Hypothalamus (tissue), 51 donors: ENCODE measurements at places on chromosomes 3 and 15.

DNA sequence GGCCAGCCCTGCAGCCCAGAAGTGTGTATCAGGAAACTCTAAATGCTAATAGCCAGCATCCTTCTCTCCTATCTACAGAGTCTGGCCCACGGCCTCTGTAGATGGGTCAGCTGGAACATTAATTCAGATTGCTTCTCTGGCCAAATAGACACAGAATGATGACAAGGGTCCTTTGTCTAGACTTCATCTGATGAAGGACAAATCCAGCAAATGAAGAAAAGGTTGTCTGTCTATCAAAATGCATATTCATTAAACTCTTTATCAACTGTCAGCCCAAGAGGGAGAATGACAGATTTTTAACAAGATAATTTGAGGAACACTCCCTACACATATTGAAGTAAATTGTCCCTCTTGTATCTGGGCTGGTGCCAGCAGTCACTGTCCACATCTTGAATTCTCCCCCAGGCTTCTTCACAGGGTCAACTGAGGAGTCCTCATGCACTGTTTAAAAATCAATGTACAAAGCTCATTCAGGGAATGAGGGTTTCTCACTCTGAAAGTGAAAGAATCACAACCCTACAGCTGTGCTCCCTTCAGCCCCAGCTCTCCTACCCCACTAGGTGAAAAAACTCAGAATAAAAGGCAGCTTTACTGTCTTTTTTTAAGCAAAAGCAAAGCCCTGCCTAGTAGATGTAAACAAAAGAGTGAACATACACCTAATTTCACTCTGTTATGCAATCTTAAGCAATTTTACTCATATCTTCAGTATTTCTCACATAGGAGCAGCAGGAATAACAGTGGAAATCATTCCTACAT, 507.7 kb downstream of the IGSF11 start:
- no peak for DNase-seq

DNA sequence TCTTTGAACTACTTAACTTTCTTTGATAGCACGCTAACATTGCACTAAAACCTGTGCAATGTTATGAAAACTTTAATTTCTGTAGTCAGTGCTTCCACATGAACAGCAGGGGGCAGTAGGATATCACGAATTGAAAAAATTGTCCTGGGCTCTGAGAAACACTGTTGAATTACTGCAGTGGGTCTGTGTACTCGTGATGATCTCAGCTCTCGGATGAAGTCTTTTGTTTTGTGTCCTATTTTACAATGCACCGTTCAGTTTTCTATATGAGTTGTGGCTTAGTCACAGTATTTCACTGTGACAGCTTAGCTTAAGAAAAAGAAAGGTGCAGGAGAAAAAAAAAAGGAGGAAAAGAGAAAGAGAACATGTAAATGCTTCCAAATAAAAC, 141.3 kb upstream of the CCDC54 start:
- peak; percentile 57 for DNase-seq

DNA sequence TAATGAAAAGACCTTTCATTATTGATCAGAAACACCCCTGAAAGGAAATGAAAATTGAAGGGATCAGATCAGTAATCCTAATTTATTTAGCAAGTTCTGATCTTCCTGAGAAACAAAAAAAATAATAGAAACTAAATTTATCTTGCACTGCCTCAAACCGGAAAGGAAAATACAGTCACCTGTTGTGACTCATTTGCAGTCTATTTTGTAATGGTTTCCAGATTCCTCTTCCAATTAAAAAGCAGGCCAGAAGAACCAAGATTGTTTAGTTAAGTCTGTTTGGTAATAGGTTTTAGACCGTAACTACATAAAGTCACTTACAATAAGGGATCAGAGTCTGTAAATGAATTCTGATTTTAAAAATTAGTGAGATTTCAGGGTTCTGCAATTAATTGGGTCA, 49.7 kb upstream of the ATOSA start:
- DNase-seq: no peak

GRCh38 chr15:89356634-89357298, 22.1 kb upstream of the POLG start:
- DNase-seq: no peak

DNA sequence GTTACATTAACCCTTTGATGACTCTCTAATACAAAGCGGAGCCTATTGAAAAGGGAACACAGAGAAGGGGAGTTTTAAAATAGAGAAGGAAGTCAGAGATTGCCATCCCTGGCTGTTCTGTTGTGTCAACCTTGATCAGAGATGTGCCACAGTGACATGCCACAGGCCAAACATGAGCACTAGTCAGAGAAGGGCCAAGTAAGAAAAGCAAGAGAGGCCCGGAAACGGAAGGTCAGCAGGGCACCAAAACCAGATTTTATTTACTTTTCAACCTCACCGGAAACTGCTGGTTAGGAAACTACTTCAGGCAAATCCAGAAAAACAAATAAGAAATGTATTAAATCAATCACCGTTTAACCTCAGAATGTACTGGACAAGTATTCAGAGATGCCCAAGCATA, 171.8 kb downstream of the ALCAM start:
- DNase-seq: no peak

DNA sequence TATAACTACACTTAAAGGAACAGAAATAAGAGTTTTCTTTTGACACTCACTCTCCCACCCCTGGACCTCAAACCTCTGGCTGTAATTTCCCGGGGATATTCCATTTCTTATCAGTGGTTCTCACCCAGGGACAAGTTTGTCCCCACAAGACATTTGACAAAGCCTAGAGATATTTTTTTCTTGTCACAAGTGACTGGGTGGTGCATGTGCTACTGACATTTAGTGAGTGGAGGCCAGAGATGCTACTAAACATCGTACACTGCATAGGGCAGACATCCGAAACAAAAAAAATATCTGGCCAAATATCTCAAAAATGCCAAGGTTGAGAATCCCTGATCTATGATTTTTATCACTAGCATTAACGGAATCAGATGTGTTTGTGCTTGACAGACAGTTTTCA, 168.0 kb upstream of the FRMD4B start:
- no peak for DNase-seq

- no peak for DNase-seq
Measured at GRCh38 chr3:129068291-129068886, 7.8 kb downstream of the GP9 start.

GRCh38 chr3:49255112-49255511, 21.9 kb downstream of the C3orf62 start:
- no peak for DNase-seq

DNA sequence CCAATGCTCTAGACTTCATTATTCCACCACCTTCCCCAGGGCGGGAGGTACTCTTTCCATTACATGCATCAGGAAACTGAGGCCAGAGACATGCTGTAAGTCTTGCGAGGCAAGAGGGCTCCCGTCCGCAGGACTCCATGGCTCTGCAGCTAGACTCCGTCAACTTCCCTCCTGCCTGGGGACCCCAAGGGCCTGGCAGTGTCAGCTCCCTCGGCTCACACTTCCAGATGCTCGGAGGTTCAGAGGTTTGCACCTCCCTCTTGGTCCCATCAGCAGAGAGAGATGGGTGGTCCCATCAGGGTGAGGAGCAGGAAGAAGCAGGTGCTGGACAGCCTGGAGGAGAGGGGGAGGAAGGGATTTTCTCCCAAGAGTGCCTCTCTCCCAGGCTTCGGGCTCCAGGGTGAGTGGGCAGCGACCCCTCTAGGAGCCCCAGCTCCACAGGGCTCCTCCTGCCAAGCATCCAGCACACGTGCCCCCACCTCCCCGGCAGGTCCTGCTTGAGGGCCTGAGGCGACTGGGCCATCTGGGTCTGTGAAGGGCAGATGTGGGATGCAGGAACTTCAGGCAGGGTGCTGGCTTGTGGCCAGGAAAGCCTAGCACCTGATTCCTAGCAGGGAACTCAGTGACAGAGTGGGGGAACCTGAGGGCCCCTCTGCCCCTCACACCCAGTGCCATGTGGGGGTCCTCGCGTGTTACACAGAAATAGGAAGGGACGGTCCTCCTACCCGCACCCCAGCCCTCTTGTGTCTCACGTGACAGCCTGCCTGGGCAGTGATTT, 9.3 kb downstream of the PAK6 start:
- DNase-seq: no peak

GRCh38 chr3:117263745-117264144, 554.2 kb downstream of the TUSC7 start:
- no peak for DNase-seq

GRCh38 chr3:120093119-120093910, 932 bp downstream of the GSK3B start:
- DNase-seq: no peak

GRCh38 chr15:32060706-32061105, 30.4 kb downstream of the CHRNA7 start:
- no peak for DNase-seq

GRCh38 chr3:32313723-32314473, 75.4 kb downstream of the CMTM8 start:
- DNase-seq: no peak

GRCh38 chr3:98326105-98326893, 27.4 kb upstream of the OR5K4 start:
- DNase-seq: no peak

DNA sequence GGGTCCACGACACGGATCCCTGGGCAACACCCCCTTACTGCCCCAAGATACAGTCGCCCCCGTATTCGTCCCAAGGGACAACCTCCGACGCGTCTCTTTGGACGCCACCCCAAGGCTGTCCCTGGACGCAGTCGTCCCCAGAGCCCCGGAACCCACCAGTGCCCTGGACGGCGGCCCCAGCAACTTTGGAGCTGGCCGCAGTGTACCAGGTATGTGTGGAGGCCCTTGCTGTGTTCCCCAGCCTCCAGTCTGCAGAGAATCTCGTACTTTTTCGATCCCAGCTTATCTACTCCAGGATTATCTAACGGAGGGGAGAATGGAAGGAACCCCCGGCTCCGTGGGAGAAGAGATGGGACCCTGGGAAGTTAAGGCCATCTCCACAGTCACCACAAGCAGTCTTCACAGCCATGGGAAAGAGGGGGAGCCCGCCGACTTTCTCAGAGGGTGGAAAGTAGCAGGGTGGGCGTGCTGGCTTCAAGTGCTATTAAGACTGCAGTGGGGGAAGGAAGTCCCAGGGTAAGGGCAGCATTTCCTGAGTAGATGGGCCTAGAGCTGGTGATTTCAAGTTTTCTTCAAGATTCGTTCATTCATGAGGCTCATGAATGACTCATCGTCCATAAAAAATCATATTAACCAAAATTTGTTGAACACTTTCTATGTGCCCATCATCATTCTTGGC, 1.1 kb downstream of the MESP2 start:
- no peak for DNase-seq
